Lung microvascular endothelial cell (primary cell): ENCODE measurements at places on chromosomes 13 and 19. TPM values are rescaled to one million over a fixed set of nuclear protein-coding genes. Genes with fewer than 3 reads are reported as not detected.

GRCh38 chr19:16571822-16572331, 338 bp downstream of the SLC35E1 start:
- no peak for DNase-seq

GRCh38 chr13:114177245-114178010, 1.6 kb upstream of the CFAP97D2 start:
- no peak for DNase-seq

GRCh38 chr19:12521996-12522395, 29.3 kb downstream of the ZNF564 start:
- no peak for DNase-seq

DNA sequence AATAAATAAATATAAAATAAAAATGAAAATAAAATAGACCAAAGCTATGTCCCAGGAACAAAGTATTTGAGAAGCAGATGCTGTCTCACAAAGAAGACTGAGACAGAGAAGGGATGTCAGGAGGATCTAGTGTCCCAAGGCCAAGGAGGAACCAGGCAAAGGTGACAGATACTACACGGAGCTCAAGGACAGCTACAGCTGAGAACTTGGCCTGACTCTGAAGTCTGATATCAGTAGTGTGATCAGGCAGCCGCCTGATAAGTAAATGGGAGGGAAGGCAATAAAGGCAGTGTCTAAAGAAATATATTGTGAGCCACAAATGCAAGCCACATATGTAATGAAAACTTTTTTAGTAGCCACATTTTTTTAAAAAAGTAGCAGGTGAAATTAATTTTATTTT, 20.4 kb upstream of the NANOS3 start:
- DNase-seq, result no peak

- no peak for DNase-seq
These were observed 4.4 kb downstream of the ZMYM2 start for GRCh38 chr13:19962894-19963293.

TMC4 gene
- 0.22 TPM in 1 of 2 replicates, not detected in the other for total RNA-seq
